NCI-H1694 (cell line): ENCODE measurements at places on chromosomes 1 and 21.

DNA sequence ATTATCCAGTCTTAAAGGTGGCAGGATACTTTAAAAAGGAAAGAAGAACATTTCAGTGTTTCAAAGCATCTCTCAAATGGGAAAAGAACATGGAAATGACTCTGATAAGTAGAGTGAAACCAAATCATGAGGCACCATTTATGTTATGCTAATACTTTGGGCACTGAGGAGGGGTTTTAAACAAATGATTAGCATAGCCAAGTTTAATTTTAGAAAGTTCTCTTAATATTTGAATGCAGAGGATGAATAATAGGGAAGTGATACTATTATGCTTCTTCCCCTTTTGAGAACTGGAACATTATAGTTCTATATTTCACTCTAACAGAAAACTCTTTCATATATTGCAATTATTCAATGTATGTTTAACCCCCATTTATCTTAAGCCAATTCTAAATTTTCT, 1181.9 kb upstream of the PRMT6 start:
- no peak for DNase-seq

DNA sequence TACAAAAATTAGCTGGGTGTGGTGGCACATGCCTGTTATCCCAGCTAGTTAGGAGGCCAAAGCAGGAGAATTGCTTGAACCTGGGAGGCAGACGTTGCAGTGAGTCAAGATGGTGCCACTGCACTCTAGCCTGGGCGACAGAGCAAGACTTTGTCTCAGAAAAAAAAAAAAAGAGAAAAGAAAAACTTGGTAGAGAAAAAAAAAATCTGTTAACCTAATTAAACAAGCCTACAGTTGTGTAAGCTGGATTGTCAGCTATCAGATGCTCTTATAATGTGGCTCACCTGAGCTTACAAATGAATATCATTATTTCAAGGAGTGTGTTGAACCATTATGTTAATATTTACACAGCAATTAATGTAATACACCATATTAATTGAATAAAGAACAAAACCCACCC, 26.4 kb upstream of the EYA3 start:
- no peak for DNase-seq

- no peak for DNase-seq
Measured at GRCh38 chr21:29233256-29233546, 65.5 kb upstream of the BACH1 start.

DNA sequence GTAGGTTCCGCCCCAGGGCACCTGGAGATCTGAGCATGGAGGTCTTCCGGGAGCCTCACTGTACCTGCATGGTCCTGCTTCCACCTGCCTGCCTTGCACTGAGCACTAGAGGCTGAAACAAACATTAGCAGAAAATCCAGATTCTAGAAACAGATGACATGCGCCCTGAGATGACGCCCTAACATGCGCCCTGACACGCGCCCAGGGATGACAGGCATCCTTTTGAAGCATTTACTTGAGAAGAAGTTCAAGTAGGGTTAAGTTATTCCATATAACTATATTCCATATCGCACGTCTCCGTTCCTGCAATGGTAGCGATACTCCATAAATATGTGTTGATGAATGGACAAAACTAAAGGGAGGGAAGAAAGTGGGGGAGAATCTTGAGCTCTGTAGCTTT, 13.7 kb downstream of the ACTA1 start:
- DNase-seq: no peak

DNA sequence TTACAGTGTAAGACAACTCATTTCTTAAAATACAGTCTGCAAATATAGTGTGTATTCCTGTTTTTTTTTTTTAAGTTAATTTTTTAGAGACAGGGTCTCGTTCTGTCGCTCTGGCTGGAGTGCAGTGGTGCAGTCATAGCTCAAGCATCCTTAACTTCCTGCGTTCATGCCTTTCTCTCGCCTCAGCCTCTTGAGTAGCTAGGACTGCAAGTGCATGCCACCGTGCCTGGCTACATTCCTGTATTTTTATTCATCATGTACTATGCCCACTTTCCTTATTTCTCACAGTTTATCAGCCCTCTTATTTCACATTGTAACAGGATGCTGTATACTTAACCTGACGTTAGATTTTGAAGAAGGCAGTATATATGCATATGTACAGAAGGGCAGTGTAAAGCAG, 26.7 kb downstream of the MIER1 start:
- DNase-seq: no peak

DNA sequence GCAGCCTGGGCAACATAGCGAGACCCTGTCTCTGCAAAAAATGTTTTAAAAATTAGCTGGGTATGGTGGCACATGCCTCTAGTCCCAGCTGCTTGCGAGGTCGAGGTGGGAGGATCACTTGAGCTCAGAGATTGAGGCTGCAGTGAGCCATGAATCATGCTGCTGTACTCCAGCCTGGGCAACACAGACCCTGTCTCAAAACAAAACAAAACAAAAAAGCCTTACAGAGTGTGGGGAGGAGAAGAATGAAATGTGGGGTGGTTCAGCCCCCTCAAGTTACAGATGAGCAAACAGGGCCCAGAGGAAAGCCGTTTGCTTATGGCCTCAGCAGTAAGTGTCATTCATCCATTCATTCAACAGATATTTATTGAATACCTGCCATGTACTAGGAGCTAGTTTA, 40.7 kb downstream of the RPS6KA1 start:
- DNase-seq: no peak
